ENCODE measurements at places on chromosomes 4 and X.

- no peak for DNase-seq
Measured at GRCh38 chr4:52998413-52998812, 136.3 kb downstream of the RASL11B start.

DNA sequence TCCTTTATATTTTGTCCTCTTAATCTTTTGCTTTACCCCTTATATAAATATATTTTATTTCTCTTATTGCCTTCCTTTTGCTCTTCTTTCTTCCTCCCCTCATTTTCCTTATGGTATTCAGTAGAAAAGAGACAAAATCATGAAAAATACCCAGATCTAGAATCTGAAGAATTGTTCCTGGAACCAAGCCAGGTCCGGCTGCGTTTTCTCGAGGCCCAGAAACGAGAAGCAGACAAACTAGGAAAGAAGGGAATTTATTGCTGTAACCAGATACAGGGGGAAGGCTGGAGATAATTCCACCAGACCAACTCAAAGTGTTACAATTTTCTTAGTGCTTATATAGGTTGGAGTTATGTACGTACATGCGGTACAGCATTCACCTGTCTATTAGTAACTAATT is 328.7 kb downstream of the GABRG1 start:
- no peak for DNase-seq

DNA sequence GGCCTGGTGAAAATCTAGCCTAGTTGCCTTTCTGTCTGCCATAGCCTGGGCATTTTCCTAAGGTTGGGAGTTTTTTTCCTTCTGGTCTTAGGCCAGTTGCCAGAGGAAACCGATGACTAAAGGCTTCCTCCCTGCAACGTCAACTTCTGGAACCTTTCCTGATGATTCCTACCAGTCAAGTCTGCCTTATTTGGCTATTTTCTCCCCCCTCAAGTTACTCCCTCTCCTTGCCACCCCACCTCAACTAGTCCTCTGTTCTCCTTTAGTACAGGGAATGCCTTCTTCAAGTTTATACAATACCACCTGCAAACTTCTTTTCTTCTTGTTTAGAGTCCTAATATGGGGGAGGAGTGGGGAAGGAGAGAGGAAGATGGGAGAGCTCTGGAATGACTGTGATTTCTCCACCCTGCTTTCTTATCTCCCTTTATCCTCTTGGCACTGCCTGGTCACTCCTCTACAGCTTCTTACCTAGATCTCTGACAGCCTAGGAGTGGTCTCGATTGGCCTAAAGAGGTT is 10.6 kb downstream of the MSN start:
- no peak for DNase-seq

- DNase-seq = no peak
Measured at GRCh38 chr4:1793940-1794808, 1.1 kb downstream of the FGFR3 start.

GRCh38 chr4:42655269-42655637 is 1.7 kb downstream of the ATP8A1 start:
- no peak for DNase-seq

DNA sequence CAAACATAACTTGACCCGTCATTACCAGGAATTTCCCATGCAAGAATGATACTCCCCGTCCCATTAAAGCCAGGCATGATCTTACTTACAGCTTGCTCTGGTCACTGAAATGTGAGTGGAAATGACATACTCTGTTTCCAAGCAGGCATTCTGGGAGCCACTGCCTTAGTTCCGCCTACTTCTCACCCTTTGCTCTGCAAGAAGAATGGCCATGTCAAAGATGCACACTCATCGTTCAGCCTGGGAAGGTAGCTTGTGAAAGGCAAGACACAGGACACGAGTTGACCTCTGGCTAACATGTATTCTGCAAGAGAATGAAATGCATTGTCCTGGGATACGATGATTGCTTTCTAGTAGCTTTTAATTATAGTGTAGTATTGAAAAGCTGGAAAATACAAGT is 1144.4 kb downstream of the NLGN4X start:
- DNase-seq = no peak

- no peak for DNase-seq
Measured at GRCh38 chr4:1533501-1534064, 127.3 kb upstream of the NKX1-1 start.

Measured in stimulated activated CD8-positive, alpha-beta memory T cell treated with anti-CD3 and anti-CD28 coated beads, Interleukin-4, amount 100 ng/mL, for 4 hours (primary cell).